Renal pelvis (tissue), 12 donors: ENCODE measurements at places on chromosomes 11 and 22. TPM values are rescaled to one million over a fixed set of nuclear protein-coding genes. Genes with fewer than 3 reads are reported as not detected.
A peak's percentile ranks its signal among the peaks of the same experiment; 100 is the strongest.

DNA sequence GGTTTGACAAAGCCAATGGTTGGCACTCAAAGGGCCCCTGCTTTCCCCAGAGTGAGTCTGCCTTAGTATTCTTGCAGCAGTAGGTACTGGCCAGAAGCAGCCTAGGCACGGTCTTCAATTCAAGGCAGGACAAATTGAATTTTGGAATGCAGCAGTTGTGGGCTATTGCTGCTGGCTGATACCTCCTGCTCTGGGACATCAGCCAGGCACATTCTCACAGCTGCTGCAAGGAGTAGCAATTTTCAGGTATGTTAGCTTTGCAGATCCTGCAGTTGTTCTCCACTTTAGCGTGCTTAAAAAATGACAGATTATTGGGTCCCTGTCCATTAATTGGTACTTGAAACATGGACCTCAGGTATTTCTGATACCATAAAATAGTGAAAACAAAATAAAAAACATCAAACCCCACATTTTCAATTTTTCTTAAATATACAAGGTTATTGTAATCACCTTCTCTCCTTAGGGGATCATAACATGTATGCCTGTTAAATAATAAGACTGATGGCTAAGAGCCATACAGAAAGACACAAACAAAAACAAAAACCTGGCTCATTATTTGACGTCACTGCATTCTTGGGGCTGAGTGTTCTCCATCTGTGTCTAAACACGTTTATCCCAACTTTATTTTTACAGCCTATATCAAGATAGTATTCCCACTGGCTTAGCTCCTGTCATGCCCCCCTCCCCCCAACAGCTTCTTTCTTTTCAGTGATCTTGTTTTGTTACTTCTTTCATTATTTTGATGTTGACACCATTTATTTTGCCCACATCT lies 85.1 kb upstream of the CARD18 start:
- no peak for DNase-seq

GRCh38 chr11:114039551-114039950 lies 20.0 kb upstream of the ZBTB16 start:
- DNase-seq = no peak

DNA sequence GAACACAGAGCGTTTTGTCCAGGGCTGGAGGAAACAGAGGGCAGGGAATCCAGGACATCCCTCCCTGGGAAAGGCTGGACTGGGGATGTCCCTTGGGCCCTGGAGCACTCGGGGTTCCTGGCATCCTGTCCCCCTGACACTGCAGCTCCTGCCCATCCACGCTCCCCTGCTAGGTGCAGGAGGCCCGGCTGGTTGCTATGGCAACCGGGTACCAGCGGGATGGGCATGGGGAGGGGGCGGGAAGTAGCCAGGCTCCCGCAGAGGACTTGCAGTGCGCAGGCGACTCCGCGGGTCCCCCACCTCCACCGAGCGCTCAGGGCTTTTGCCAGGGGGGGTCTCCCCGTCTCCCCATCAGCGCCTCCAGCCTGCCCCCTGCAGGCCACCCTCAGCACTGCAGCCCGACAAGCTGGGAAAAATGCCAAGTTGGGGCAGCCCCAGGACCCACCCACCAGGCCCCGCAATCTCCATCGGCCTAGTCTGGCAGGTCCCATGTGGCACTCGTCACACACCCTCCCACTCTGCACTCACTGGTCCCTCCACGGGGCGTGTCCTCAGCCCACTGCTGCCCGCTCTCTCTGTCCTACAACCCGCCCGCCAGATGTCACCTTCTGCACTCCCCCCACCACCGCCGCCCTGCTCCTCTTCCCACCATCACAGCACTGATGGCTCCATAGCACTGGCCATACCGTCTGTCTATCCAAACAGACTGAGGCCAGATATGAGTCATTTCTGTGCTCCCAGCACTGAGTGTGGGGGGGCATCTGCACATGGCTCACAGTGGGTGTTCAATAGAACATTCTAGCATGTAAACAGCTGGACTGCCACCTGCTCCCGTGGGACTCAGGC lies 31.5 kb downstream of the KIAA0930 start:
- DNase-seq = no peak

GRCh38 chr11:15483205-15483604 lies 368.5 kb downstream of the INSC start:
- DNase-seq = no peak

EIF1AD gene
- 28.2 TPM for polyA plus RNA-seq

UBQLNL gene
- polyA plus RNA-seq = 1.2 TPM

MTFP1 gene
- polyA plus RNA-seq = 15.6 TPM

GRCh38 chr11:16831316-16832192 lies 93.1 kb downstream of the C11orf58 start:
- peak; percentile 56 for DNase-seq
